ENCODE measurements at places on chromosomes 7 and 10.
A peak's percentile ranks its signal among the peaks of the same experiment; 100 is the strongest.

GRCh38 chr7:151306374-151306773, 35.2 kb upstream of the NUB1 start:
- DNase-seq, result no peak

GRCh38 chr10:17175551-17175950, 25.9 kb downstream of the TRDMT1 start:
- no peak for DNase-seq

DNA sequence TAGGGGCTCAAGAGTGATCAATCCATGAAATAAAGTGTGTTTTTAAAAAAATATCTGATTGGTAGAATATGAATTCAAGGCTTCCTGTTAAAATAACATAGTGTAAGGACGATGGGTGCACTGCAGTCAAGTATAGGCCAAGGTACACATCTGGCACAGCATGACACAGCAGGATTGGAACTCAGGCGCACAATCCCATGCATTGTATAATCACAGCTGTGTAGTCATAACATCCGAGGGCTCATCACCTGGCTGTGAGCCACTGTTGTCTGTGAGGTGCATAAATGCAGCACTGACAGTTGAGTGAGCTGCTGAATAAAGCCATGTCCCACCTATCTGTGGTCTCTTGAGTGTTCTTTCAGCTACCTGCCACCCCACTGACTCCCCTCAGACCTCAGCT, 142.3 kb upstream of the HPS1 start:
- DNase-seq, result no peak

DNA sequence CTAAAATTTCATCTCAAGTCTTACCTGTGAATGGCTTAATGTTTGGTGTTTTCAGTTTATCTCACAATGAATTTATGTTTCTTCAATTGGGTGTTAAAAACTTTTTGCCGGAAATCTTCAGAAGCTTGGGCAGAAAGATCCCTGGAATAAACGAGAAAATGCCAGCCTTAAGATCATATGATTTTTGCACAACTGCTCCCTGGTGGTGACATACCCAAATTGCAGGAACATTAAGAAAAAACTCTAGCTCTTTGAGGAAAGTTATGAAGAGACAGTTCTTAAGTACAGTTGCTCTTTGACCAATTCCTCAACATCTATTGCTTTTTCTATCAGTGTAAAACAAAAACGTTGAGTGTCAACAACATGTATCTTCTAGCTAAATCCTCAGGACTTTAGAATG, 48.2 kb upstream of the CREB5 start:
- DNase-seq, result no peak

- DNase-seq, result no peak
These were observed 9.5 kb downstream of the PHKG1 start for GRCh38 chr7:56083150-56083785.

DNA sequence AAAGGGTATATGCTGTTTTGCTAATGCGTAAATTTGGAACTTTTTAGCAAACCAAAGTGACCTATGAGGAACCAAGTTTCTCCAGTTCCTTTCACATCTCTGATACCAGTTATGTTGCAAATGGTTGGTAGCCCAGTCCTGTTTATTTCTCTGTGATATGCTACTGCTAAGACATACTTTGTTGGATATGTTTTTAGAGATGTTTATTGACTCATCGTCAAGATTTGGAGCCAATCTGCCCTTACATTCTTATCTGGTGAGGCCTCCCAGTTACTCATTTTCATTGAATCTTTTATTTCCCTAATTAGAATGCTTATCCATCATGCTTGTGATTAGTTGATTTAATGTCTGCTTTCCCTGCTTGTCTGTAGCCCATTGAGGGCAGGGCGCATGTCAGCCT, 58.9 kb downstream of the LRGUK start:
- DNase-seq, result no peak

DNA sequence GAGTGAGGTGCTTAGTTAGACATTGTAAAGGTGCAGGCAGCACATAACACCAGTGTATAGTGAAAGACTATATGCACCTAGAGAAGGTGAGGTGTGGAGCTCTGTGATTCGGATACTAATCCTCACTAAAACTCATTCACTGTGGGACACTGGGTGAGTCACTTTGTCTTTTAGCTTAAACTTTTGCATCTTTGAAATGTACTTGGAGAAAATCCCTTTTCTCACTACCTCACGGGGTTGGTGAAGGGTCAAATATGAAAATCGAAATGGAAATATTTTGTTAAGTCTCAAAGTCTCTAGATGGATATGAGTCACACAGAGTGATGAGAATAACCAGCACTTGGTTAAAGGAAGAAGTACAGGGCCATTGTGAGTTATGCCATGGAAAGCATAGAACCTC, 38.0 kb downstream of the MDFIC start:
- peak; percentile 17 for DNase-seq

- DNase-seq, result no peak
These were observed 20.8 kb downstream of the C10orf105 start for GRCh38 chr10:71698737-71699136.

DNA sequence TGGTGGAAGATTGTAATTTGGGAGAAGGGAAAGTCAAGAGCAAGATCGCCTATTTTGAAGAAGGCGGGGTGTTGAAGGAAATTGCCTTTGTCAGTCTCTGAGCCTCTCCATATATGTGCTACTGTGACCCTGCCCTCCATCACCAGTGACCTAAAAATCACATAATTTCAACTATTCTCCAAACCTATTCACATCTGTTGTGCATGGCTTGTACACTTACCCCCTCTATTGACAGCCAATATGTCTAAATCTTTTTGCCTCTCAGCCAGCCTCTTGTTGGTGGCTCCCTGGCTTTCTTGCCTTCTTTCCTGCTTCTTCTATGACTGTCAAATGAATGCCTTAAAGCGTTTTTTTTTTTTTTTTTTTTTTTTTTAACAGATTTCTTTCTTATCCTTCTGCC, 295.6 kb downstream of the AUTS2 start:
- no peak for DNase-seq

DNA sequence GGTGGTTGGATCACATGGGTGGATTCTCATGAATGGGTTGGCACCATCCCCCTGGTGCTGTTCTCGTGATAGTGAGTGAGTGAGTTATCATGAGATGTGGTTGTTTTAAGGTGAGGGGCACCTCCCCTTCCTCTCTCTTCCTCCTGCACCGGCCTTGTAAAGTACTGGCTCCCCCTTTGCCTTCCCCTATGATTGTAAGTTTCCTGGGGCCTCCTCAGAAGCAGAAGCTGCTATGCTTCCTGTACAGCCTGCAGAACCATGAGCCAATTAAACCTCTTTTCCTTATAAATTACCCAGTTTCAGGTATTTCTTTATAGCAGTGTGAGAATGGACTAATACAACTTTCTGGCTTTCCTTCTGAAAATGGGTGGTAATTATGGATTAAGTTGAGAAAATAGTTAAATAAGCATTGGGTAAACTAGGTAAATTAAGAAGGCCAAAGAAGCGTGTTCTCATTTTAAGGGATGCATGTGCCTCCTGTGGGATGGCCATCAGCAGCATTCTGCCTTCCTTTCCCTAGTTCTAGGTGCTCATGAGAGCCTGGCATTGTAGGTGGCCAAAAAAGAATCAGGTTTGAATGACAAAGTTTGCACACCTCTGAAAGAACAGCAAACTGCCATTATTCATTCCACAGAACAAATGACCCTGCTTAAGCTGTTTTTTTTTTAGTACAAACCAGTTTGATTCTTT, 241.4 kb upstream of the CCDC6 start:
- no peak for DNase-seq

DNA sequence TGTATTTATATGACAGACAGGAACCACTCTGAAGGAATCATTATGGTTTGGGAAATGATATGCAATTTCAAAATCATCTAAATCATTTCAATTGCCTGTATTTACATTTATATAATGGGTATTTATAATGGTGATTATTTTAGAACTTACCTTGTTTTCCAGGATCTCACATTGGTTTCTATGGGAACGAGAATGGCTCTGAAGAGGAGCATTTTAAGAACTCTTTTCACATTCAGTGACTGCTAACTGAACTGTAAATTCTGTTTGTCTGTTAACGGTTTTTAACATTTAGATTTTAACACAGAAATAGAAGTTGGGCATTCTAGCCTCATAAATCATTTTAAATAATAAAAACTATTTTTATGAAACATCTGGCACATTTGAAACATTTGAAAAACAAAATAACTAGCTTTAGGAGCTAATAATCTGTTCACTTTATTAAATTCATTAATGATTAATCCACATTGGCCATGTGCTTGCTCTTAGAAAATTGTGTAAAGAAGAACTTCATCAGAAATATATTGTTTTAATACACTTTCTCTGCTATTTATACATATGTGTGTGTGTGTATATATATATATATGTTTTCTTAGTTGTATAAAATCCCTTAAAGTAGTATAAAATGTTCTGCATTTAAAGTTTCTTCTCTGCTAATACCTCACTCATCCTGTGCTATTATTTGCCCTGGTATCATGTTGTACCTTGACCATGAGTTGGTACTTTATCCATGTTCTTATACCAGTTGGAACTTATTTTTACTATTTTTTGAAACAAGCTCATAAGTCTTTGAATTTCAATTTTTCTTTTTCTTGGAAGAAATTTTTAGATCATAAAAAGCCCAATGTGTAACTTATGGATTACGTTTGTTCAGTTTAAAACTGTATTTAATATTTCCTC, 8.7 kb upstream of the SEM1 start:
- DNase-seq, result no peak

GRCh38 chr10:109914966-109915365, 8.3 kb downstream of the XPNPEP1 start:
- no peak for DNase-seq

DNA sequence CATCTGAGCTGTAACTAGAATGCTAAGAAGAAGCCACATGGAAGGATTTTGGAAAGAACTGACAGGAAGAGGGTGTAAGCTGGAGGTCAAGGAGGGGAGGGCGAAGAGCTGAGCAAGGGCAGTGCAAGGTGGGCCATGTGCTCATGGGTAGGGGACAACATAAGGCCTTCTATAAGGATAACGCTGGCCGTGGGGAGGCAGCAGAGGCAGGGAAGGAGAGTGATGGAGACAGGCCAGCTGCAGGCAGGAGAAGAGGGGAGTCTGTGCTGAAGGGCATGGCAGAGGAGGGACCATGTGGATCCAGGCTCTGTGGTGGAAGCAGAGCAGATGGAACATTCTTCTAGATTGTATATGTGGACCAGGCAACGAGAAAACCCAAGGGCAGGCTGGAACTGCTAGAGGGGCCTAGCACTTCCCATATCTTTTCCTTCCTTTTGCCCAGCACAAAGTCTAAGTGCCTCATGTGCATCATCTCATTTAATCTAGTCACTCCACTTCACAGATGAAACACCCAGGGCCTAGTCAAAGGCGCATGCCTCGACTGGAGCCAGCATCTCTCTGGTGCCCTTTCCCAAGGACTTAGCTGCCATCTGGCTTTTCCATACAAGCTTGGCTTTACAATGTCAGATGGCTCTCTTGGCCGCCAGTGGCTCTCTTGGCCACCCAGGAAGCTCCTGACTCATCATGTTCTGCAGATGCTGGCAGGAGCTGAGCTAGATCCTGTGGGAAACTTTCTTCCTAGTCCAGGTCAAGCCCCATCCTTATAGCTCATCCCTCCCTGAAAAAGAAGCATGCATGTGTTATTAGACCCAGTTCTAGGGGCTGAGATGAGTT, 6.6 kb downstream of the LRRC18 start:
- DNase-seq, result no peak

DNA sequence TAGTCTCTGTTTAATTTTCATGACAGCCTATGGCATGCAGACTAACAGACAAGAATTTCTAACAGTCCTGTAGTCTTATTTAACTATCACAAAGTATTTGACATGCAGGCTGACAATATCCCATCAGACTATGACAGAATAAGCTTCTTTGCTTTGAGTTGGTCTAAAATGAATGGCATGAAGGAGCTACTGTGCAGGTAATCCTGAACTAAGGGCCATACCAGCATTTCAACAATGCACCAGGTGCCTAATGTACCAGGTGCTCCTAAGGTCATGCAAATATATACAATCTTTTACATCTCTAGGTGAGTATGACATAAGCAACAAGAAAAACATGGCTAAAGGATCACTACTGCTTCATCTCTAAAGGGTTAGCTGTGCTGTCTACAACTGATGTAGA, 13.6 kb upstream of the MSS51 start:
- no peak for DNase-seq

GRCh38 chr7:28988810-28989209, 30.7 kb upstream of the TRIL start:
- DNase-seq, result no peak

GRCh38 chr7:100079024-100079560, 2.4 kb downstream of the ZNF3 start:
- no peak for DNase-seq

DNA sequence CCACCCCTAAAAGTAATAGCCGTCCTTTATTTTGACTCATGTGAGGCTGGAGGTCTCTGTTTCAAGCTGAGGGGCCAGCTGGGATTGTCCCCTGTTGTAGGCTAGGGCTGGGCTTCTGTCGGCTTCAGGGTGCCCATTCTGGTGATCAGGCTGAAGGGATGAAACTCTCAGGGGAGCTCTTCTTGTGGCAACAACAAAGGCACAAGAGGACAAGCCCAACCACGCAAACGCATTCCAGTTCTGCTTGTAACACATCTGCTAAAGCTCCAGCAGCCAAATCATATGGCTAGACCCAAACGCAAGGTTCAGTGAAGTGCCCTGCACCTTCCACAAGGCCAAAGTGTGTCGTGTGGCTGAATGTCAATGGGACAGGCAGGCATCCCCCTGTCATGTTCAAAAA, 405.7 kb downstream of the INHBA start:
- DNase-seq, result no peak

GRCh38 chr7:39386718-39387117, 179.5 kb upstream of the YAE1 start:
- DNase-seq, result no peak

DNA sequence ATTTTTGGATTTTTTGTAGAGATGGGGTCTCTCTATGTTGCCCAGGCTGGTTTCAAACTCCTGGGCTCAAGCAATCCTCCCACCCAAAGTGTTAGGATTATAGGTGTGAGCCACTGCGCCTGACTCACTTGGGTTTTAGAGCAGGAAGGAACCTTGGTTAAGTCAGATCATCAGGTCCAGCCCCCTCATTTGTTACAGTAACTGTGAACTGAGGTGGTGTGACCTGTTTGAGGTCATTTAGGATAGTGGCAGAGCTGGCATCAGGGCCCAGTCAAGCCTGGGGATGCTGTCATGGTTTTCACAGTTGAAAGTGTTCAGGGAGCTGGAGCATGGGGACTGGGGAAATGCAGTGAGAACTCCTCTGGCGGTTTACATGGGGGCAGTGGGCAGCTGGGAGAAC, 159.6 kb downstream of the TAX1BP1 start:
- DNase-seq, result peak; percentile 34

- no peak for DNase-seq
These were observed 739 bp upstream of the CCDC186 start for GRCh38 chr10:114174695-114175188.

DNA sequence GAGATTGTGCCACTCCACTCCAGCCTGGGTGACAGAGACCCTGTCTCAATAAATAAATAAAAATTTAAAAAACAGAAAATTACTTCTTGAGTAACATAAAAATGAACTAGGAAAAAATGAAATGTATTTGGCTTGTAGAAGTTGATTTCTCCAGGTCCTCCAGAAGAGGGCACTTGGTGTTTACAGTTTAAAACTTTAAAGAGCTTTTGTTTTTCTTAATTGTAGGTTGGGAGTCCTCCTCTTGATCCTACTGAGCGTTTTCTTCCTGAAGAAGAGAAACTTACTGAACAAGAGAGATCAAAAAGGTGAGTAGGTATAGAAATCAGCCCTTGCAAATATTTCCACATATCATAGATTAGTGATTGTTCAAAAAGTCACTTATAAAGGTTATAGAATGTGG, 16.2 kb downstream of the KIFBP start:
- no peak for DNase-seq

Data from T-helper 1 cell (primary cell).